Cerebellar cortex (tissue), 1 donor: ENCODE measurements at places on chromosomes 3 and 15.

DNA sequence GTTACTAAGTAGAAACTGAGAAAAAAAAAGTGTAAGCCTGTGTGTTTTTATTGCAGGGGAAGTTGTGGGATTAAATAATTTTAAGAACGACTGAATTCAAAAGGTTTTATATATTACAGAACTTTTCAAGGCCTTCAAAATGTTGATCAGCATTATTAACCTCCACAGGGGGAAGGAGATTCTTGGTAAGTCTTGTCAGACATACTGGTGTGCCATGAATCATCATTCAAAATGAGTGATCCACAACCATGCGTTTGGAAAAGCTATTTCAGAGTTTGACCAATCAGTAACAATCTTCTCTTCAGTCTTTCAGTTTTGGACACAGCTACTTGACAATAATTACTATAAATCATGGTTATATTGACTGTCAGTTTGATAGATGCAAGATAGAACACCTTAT lies 70.2 kb downstream of the ADAMTS9 start:
- DNase-seq, result no peak

GRCh38 chr15:87755226-87755625 lies 501.3 kb downstream of the NTRK3 start:
- no peak for DNase-seq

- DNase-seq, result no peak
Measured at GRCh38 chr3:9934235-9934621, 594 bp downstream of the CRELD1 start.

GRCh38 chr3:63946753-63947152 lies 34.6 kb upstream of the SCAANT1 start:
- no peak for DNase-seq

GRCh38 chr3:50128001-50128400 lies 27.1 kb upstream of the SEMA3F start:
- DNase-seq, result no peak

DNA sequence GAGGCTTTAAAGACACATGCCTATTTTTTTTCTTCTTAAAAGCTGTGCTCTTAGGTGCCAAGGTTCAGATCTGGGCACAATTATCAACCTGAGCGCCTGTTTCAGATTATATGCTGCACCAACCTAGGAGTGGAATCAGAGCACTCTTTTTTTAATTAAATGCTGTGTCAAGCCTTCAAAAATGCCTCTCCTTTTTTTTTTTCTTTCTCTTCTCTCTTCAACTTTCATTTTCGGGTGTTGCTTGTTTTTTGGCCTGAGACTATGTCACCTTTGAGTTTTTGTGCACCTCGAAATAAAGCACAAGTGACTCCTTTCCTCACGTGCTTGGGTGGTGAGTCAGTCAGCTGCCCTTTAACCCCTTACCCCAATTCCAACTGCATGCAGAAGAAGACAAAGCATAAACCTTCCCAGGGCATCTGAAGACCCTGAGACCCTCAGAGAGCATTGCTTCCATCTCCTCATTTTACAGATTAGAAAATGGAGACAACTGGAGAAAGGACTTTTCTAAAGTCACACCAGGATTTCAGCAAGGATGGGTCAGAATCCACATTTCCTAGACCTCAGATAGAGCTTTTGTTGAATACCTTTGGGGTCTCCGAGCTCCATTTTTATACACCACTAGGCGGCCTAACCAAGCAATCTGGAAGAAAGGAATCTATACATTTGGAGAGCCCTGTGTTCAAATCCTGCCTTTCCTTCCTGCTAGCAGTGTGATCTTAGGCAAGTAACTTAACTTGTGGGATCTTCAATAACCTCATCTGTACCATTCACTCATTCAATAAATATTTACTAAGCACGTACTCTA lies 631 bp upstream of the PRICKLE2 start:
- DNase-seq, result no peak

DNA sequence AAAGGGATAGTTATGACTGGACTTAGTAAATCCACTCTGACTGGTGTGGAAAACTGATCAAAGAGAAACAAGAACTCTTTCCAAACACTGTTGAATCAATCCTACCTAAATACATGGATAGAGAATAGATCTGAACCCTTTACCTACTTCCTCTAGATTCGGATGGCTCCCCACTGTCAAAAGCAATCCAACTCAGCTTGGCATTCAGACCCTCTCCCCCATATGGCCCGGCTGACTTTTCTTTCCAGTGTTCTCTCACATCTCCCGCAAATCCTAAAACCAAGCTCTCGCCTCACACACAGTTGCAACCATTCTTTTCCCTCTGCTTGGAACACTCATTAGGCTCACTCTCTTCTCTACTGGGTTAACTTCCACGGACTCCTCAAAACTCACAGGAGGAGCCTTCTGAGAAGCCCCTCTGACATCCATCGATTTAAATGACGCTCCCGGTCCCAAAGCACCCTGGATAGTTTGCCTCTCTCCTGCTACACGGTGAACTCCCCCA lies 639 bp downstream of the SPICE1 start:
- DNase-seq, result no peak
